Effector CD8-positive, alpha-beta T cell (primary cell): ENCODE measurements at places on chromosomes 6 and 20.

GRCh38 chr20:52852714-52853113, 119.4 kb upstream of the TSHZ2 start:
- no peak for DNase-seq

DNA sequence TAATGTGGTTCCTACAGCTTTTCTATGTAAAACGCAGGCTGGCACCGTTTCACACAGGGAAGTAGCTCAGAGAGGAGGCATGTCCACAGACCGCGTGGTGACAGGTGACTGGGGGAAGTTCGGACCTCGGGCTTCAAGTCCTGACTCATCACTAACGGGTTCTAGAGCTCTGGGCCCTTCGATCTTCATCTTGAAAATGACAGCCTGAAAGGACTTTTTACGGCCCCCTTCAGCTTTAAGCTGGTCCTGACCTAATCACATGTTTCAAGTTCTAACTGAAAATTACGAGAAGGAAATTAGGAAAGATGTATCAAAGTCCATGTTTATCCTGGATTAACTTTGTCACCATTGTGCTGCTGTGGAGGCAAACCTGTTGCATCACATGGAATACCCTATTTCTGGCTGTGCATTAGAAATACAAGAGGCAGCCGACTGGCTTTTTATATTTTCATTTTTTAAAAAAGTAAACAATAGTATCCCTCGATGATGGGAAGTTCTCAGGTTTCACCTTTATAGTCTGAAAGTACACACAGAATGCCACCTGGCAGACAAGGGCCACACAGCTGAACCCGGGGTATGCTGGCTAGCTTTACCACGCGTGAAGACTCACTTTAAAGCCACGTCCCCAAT, 2.0 kb downstream of the MAN1A1 start:
- DNase-seq, result no peak

GRCh38 chr6:119547024-119547423, 197.5 kb upstream of the MAN1A1 start:
- DNase-seq, result no peak

GRCh38 chr20:60693496-60694133, 558.4 kb upstream of the CDH4 start:
- no peak for DNase-seq

GRCh38 chr20:56762401-56762800, 133.3 kb downstream of the TFAP2C start:
- no peak for DNase-seq

GRCh38 chr6:3458706-3459421, 2.0 kb upstream of the SLC22A23 start:
- DNase-seq, result no peak

DNA sequence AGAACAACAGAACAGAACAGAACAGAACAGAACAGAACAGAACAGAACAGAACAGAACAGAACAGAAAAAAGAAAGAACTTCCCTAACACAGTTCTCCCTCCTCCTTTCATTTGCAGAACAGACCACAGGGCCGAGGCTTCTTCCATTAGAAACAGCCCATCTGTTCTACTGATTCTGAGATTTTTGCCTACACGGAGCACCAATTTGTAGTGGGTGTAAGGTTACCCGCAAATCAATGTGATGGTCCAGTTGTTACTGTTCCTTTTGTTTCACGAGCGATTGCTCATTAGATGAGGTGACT, 734 bp upstream of the OGFRL1 start:
- DNase-seq, result no peak

DNA sequence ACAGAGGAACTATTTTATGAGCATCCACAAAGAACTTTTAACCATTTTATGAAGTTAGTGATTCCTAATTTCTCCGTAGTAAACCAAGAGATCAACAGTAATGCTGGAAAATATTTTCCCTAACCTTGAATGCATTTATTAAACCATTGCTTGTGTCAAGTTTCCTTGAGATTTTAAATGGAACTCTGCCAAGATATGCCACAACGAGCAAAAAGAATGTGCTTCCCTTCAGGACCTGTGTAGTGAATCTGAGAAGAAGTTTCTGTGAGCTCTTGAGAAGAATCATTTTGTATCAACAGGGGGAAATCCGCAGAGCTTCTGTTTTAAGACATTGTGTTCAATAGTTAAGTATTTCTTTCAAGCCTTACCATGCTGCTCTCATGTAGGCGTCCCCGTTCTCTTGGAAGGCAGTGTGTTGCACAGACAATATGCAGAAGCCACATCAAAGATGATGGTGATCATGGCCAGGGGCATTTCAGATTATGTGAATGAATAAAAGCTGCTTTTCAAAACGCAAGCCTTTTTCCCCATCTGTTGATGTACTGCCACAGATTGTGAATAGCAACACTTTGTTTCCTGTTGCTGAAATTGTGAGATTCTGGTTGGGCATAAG, 439.8 kb downstream of the BMP2 start:
- DNase-seq, result no peak
